ENCODE measurements at places on chromosomes 11 and 22.

DNA sequence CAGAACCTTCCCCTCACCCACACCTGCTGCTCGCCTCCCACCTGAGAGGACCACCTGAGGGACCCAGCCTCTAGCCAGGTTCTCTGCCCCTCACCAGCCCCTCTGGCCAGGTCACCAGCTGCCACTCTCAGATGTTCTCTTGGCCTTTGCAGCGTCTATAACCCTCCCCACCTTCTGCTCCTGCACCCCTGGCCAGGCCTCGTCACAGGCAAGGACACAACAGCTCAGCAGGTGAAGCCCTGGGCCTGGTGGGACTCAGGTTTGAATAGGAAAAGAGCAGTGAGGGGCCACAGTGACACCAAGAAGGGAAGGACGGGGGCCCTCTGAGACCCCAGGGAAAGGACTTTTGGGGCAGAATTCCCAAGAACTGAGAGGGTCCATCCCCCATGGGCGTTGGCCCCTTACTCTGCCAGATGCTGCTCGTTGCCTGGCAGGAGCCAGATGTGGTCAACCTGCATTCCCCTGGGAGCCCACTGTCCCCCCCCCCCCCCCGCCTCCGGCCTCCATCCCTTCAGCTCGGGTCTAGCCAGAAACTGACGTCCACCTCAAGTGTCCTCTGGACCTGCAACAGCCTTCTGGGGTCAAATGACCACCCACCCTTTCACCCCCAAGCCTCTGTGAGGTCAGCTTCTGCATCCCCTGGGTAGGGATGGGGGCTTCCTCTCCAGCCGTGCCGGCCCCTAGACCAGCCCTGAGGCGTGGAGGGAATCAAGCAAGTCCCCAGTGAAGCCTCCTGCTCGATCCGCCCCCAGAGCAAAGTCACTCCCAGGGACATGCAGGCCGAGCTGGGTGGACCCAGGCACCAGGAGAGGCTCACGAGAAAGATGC is 28.7 kb downstream of the SBF1 start:
- no peak for DNase-seq

DNA sequence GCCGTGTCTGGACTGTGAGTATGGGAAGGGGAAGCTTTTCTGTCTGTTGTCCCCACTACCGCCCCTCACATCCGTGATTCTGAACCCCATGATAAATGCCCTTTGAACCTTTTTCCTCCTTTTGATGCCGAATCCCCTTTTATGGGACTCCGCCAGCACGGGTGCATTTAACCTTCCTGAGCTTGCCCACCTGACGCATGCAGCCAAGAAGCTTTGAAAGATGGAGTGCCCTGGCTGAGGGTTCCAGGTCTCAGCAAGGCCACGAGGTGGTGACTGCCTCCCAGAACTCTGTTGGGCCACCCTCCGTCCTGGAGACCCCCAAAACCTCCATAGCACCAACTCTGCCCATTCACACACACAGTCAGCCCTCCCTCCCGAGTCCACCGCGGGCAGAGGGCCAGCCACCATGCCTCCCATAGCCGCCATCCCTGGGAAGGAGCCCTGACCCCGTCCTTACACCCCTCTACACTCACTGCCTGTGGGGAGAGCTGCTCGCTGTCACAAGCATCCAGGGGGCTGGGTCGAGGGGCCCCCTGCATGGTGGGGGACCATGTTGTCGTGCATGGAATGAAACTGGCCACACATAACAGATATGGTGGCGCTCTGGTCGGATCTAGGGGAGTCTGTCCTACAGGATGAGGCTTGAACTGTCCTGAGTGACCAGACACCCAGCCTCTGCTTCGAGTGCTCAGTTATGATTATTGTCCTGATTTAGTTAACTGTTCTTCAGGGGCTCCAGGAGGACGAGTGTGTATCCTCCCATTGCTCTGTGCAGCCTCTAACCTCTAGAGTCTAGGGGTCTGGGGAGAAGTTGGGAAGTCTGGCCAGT is 822 bp upstream of the COMT start:
- no peak for DNase-seq

- peak; percentile 40 for DNase-seq
Observed at GRCh38 chr11:11028017-11028692, 170.3 kb upstream of the ZBED5 start.

GRCh38 chr11:30342736-30343166 is 19.8 kb downstream of the ARL14EP start:
- no peak for DNase-seq

DNA sequence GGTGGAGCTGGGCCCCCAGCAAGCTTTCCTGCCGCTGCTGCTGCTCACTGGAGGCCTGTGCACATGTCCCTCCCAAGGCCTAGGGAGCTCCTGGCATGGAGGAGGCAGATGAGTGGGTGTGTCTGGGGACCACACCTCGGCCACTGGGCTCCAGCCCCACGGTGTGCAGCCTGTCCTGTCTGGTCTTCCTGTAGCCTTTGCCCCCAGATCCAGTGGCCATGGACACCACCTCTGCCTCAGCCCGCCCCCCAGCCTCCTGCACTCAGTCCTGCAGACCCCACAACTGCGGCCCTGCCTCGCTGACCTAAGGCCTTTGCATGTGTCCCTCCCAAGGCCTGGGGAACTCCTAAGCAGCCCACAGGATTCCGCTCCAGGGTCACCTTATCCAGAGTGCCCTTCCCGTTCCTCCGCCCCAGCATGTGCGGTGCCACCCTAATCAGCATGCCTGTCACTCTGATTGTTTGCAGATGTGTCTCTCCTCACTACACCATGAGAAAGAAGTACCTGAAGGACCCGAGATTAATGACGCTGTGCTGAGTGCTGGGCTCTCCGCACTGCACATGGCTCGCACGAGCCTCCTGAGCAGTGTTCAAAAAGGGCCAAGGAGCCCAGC is 8.6 kb downstream of the GAL start:
- DNase-seq, result no peak

DNA sequence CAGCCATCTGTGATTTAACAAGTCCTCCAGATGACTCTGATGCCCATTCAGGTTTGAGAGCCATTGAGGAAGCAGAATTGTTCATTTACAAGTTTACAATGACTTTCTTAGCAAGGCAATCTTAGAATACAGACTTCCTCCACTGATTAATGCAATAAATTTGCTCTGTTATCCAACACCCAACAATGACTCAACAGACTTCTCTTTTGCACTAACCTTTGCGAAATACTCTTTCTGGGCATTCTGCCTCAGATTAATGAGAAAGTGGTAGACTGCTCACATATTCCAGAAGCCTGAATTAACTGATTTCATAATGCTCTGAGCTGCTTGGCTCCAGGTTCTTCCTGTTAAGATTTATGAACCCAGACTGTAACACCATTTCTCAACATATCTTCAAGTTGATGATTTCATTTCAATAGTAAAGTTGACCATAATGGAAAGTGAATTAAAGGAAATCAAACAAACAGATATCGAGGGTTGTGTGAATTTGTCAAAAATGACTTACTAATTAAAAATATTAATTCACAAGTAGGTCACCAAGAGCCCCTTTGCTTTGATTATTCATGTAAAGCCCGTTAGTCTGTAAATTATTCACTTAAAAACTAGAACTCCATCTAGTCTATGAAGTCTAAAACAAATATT is 70.5 kb upstream of the BLID start:
- DNase-seq, result no peak

GRCh38 chr22:50490531-50491308 is 4.1 kb downstream of the MIOX start:
- no peak for DNase-seq

- no peak for DNase-seq
Observed at GRCh38 chr22:42371099-42371498, 61.1 kb downstream of the NFAM1 start.

DNA sequence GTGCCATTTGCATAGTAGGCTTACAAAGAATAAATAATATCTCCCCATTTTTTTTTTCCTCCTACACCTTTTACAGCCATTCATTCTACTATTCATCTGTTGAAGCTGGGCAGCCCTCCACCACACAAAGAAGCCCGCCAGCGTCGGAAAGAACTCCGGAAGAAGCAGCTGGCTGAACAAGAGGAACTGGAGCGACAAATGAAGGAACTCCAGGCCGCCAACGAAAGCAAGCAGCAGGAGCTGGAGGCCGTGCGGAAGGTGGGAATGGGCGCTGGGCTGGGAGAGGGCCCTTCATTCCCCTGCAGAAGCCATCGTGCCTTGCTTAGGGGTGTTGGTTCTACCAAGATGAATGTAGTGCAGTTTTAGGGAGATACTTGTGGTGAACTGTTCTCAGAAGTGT is 68.6 kb downstream of the SWAP70 start:
- no peak for DNase-seq

GRCh38 chr11:13713982-13714381 is 45.5 kb downstream of the FAR1 start:
- DNase-seq, result no peak

DNA sequence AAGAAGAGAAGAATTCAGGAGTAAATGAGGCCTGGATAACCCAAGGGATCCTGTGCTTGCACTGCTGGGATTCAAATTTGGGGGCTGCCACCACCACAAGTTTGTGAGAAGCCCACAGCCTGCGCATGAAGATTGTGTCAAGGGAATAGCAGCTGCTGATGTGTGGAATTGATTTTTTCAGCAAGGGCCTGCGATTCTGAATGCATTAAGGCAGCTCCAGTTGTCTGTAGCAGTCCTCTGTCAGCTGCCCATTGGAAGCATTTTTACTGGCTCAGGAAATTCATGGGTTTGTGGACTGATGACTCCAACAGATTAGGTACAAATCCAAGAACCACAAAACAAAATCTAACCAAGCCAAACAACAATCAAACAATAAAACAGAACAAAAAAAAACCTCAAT is 14.0 kb downstream of the ARVCF start:
- no peak for DNase-seq

DNA sequence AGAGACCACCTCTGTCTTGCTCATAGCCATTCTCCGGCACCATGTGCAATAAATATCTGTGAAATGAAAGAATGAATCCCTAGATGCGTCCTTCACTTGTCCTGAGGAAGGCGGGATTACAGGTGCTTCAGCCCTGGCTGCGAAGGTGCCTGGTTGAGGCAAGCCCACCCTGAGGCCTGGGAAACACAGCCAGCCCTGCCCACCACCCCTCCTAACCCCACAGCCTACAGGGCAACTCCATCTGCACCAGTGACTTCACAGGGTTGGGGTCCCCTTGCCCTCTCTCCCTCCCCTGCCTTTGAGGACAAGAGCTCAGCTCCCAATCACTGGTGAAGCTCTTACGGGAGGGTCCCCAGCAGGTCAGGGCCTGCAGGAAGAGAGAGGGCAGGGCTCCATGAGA is 17.5 kb upstream of the SCGB1A1 start:
- DNase-seq, result no peak

DNA sequence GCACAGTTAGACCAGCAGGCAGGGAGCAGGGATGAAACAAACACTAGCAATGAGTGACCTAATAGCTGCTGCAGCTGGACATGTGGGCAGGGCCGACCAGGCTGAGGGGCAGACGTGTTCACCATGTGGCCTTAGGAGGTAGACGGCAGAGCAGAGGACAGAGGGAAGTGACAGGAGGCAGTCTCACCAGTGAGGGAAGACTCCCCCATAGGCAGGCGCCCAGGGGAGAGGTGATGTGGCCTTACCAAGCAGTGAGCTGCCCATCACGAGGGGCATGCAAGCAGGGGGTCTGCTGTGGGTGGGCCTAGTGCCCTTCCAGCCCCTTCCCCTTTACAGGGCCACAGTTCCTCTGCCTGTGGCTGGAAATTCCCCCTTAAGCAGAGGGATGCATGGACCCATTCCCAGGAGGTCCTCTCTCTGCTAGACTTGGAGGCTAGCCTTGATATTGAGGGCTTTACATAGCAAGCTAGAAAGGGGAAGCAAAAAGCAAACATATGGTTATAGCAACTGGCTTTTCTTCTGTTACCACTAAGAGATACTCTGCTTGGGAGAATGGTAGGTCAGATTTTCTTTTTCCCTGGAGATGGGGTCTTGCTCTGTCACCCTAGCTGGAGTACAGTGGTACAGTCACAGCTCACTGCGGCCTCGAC is 67.6 kb downstream of the MPPED1 start:
- DNase-seq, result no peak

- DNase-seq, result no peak
Observed at GRCh38 chr22:39253435-39254070, 8.8 kb upstream of the PDGFB start.

DNA sequence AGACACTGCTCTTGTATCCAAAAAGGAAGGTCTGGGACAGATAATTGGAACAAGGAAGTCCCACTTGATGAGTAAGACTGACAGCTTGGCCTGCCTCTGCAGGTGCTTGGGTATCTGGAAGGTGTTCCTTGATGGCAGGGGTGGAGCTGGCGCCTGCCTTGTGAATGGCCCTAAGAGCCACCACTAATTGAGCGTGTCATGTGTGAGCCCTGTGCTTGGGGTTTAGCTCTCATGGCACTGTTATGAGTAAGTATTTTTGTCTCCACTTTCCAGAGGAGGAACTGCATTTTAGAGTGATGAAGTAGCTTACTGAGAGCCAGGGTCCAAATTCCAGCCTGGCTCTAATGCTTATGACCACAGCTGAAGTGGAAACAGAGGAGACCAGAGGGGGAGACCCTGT is 71.2 kb upstream of the NECTIN1 start:
- no peak for DNase-seq

DNA sequence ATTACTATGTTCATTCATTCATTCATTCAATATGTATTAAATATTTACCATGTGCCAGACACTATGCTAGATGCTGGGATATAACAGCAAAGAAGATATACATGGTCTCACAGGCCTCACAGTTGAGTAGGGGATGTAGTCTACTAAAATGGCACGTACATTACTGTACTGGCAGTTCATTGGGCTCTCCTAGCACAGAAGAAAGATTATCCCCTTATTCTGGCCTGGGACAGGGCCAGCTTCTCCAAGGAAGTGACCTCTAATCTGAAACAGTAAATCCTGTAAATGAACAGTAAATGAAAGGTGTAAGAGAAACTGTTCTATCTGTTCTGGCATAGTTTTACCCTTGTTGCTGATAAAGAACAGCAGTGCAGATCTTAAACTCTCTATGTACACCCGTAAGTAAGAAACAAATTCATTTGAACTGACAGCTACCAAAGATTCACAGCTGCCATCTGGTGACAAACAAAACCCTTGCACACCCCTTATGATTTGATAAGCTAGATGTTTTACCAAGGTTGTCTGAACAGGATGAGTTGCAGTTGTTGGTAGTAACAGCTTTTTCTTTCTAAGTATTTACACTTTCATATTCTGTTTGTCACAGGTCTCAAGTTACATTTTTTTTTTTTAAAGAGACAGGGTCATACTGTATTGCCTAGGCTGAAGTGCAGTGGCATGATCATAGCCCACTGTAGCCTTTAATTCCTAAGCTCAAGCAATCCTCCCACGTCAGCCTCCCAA is 263.1 kb downstream of the TMEM135 start:
- DNase-seq, result no peak
